ENCODE measurements at places on chromosomes 5 and 9.

- DNase-seq = peak; percentile 15
Measured at GRCh38 chr5:147382776-147383175, 127.1 kb downstream of the DPYSL3 start.

DNA sequence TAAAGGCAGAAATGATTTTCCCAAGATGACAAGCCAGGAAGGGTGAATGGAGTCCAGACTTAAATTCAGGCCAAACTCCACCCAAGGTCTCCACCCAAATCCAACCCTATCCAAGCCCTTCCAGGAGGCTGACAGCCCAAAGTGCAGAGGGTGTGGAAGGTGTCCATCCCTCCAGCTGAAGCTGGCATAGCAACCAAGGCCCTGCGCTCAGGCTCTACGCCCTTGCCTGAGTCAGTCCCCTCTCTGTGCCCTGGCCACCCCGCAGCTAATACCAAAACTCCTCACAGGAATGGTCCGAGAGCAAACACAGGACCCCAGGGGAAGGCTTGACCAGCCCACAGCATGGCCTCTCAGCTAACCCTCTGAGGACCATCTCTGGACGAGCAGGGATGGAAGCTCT lies 2.1 kb downstream of the SEPTIN8 start:
- no peak for DNase-seq

- DNase-seq = no peak
Measured at GRCh38 chr9:123268199-123268464, 254 bp downstream of the STRBP start.

DNA sequence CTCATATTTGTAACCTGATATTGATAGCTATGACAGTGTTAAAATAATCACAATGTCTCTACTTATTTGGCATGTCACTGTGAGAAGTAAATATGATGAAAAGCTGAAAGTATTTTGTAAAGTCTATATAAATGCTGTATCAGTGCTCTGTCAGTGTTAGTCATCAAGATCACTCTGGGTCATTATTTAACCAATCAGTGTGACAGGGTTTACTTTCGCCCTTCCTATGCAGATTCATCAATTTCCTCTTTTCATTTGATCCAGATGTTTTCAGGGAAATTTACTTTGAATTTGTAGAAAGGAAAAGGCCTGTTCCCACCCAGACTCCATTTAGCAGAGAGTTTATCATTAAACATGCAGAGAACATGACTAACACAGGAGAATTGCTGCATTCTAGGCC lies 9.9 kb upstream of the PCSK5 start:
- peak; percentile 71 for DNase-seq

GRCh38 chr9:84615544-84615943 lies 54.0 kb upstream of the NTRK2 start:
- no peak for DNase-seq

GRCh38 chr5:137563646-137564397 lies 64.7 kb upstream of the SPOCK1 start:
- peak; percentile 94 for DNase-seq

DNA sequence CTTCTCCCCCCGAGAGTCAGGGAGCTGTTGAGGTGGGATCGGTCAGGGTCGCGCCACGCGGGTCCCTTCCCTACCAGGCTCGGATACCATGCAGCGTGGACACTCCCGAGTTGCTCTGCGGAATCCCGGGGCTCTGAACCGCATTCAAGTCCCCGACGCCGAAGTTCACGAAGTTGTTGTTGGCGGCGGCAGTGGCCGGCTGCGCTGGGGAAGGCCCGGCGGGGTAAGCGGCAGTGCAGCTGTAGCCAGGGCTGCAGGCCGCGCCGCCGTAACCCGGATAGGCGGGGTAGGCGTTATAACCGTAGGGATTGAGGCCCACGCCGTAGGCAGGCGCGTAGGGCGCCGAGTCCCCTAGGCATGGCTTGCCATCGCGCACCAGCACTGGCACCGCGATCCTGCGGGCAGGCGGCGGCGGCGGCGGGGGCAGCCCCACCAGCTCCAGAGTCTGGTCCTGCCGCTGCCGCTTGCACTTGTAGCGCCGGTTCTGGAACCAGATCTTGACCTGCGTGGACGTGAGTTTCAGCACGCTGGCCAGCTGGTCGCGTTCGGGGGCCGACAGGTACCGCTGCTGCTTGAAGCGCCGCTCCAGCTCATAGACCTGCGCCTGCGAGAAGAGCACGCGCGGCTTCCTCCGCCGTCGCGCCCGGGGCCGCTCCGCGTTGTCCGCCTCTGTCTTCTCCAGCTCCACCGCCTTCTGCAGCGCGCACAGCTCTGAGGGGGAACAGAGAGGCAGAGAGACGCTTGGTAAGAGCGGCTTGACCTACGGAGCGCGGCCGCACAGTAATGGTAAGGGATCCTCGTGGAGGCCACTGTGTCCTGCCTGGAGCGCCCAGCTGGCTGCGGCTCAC lies 2.3 kb downstream of the NKX2-5 start:
- no peak for DNase-seq

- DNase-seq = peak; percentile 55
Measured at GRCh38 chr9:35616681-35617459, 1.3 kb downstream of the CD72 start.

- no peak for DNase-seq
Measured at GRCh38 chr5:147075187-147075586, 159.6 kb upstream of the STK32A start.

GRCh38 chr5:78613151-78613533 lies 35.4 kb downstream of the LHFPL2 start:
- DNase-seq = no peak

DNA sequence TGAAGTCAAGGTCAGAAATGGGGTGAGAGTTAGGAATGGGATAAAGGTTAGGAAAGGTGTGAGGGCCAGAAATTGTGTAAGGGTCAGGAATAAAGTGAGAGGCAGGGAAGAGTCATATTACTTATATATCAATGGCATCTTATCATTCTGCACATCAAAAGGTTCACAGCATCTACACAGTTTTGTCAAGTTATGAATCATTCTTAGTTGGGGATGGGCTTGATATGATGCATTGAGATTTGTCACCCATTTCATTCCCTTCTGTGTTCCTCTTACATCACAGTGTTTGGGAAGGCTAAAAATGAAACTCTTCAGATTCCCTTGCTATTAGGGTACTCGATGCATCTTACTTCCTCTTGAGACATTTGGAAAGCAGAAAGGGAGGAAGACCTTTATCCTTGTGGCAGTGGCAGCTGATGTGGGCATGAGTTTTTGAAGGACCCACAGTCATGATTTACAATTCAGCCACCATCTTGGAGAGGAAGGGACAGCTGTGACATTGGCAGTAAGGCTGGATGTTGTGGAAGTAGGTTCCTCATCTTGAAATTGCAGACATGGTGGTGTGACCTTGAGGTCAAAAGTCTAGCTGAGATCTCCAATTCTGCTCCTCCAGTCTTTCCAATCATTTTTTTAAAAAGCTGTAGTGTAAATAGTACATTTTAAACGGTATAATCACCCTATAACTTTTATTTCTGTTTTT lies 24.2 kb upstream of the NPR3 start:
- peak; percentile 45 for DNase-seq

DNA sequence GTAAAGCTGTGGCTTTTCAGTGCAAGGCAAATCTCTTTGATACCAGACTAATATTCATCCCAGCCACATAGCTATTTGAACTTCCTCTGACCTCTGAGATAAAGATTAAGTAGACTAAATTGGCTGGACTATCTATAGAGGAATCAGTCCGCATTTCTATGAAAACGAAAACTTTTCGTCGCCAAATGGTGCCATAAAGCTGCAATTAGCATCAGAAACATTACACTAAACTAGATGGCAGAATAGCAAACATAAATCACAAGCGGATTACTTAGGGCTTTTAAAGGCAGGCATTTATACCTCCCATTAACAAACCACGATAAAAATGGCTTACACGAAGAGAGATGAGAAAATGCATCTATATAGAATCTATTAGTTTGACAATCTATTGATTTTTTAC lies 1009.7 kb upstream of the CDH6 start:
- DNase-seq = no peak

DNA sequence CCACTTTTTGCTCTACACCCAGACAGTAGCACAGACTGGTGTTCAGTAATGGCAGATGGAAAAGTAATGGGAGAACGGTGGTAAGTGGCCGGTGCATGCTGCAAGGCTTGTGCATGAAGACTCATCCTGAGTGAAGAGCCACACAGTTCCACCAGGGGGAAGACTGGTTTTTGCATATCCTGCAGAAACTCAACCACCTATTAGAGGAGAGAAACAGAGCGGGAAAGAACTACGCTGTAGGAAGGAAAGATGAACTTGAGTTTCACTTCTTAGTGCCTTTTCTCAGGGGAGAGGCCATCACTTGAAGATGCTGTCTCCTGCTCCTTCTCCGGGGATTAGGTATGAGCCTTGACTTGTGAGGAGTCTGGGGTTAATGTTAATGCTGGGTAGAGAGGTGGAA lies 9.4 kb upstream of the PRSS3 start:
- no peak for DNase-seq

- DNase-seq = no peak
Measured at GRCh38 chr5:127227881-127228280, 62.7 kb upstream of the MEGF10 start.

DNA sequence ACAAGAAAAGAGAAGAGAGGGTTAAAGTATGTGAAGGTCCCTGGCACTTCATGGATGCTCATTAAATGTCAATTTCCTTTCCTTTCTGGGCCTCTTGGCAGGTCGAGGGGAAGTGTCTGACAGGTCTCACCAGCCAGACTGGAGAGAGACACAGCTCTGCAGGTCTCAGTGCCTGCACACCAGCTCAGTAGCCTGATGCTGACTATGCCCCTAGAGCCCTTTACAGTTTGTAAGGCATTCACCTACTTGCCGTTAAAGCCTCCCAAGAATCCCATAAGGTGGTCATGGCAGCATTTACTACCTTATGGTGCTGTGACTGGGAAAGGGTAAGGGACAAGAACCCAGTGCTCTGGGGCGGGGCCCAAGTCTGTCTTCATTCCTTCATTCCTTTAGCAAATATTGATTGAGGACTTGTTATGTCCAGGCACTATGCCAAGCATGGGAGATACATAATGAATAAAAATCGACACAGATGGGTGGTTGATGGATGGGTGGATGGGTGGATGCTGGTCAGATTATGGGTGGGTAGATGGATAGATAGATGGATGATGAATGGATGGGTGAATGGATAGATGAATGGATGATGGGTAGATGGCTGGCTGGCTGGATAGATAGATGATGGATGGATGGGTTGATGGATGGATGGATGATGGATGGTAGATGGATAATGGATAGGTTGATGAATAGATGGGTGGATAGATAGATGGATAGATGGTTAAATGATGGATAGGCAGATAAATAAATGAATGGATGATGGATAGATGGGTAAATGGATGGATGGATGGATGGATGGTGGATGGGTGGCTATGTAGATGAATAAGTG lies 21.3 kb upstream of the KIF12 start:
- DNase-seq = no peak

DNA sequence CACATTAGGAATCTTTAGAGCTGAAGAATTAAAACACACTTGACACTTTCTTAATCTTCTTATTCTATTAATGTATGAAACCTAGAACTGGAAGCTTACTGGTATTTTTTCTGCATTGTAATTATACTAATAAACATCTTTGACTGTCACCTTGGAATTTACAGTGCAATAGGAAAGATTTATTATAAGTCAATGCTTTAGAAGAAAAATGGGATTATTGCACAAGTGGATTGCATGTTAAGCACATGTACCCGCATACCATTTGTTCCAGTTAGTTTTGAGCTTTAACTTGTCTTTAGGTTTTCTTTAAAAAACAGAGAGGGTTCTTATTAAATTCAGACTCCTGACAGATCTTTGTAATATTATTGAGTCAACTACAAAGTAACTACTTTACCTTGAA lies 278.5 kb downstream of the CCDC171 start:
- DNase-seq = peak; percentile 4

DNA sequence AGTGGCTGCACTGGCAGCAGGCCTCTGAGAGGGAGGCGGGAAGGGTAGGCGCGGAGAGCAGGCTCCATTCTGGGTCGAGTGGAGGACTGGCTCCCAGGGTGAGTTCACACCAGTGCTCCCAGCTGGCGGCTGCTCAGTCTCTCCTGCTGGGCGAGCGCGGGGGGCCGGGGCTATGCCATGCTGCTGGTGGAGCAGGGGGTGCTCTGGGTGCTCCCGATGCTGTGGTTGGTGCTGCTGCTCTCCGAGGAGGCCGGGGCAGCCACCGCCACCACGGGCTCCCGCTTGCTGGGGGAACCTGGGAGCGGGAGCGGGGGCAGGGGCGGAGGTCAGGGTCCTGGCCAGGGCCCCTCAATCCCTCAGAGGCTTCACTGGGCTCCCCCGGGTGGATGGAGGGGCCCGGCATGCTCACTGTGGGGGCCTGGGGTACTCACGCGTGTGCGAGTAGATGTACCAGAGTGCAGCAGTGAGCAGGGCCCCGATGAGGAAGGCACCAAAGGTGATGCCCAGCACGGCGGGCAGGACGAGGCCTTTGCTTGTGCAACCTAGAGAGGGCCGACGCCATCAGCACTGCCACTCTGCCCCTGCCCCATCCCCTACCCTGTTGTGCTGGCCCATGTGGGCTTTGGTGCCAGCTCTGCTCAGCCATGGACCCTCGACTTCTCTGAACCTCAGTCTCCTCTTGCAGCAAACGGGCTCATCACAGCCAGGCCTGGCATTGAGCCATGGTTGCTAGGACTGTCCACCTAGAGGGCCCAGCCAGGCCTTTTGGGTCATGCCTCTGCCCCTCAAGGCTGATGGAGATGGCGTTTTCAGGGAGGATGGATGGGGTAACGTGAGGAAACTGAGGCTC lies 13.1 kb downstream of the FPGS start:
- DNase-seq = no peak

DNA sequence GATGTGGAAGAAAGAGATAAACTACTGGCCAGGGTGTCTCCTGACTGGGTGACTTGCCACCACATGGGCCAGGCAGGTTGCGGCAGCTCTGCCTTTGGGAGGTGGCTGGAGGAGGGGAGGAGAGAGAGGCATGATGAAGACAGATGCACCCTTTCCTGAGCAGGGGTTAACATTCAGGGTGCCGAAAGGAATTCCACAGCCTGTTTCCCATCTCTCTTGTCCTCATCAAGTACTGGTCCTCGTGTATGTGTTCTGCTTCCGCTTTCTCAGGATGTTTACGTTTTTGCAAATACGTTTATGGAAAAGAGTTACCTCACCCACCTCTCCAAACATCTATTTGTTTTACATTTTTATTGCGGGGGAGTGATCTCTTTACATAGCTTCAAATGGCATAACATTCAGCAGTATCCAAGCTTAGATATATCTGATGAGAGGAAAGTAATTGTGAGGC lies 73.4 kb downstream of the C9orf85 start:
- no peak for DNase-seq

- no peak for DNase-seq
Measured at GRCh38 chr9:133779081-133779480, 40.9 kb upstream of the SARDH start.

GRCh38 chr5:139486201-139486600 lies 3.6 kb upstream of the STING1 start:
- no peak for DNase-seq

GRCh38 chr5:61228229-61228628 lies 66.0 kb upstream of the SMIM15 start:
- DNase-seq = no peak

DNA sequence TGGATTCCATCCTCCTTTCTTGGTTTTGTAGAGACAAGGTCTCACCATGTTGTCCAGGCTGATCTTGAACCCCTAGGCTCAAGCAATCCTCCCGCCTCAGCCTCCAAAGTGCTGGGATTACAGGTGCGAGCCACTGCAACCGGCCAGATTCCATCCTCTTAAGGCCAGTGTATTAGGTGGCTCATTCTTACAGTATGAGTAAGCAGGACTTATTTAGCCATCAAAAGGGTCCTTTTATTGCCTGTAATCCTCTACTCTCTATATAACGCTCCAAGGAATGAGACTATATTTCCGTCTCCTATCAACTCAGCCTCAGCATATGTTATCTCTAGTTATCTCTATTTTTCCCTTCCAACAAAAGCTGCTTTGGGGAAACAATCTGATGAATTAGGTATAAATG lies 3.0 kb upstream of the ERBIN start:
- DNase-seq = no peak
